Retina (tissue), 1 donor: ENCODE measurements at places on chromosomes 1 and 21.

DNA sequence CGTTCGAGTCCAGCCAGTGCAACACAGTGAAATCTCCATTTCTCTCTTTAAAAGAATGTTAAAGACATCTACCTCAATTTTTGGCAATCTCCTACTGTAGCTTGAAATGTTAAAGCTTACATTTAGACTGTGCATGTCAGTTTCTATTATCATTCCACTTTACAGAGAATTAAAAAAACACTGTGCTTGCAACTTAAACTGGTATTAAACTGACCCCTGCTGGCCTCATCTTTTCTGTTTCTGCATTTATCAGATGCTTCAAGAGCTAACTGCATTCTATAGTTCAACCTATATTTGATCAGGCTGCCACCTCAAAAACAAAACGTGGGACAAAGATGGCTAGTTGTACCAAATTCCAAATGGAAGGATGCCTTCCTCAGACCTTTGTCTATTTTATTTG, 226.5 kb downstream of the SMYD3 start:
- peak; percentile 44 for DNase-seq

DNA sequence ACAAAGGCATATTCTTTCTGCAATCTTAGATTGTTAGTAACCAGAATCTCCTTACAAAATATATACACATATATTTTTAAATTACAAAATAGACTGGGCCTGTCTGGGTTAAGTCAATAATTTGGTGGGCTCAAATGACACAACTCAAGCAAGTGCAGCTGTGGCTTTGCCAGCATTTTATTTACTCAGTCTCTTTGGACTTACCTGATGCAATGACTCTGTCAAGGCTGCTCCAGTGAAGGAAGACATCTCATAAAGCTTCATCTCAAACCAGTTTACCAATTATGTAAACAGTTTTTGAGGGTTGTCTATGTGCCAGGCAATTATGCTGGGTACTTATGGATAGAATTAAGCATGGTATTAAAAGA, 22.8 kb upstream of the ABCA4 start:
- DNase-seq, result no peak

DNA sequence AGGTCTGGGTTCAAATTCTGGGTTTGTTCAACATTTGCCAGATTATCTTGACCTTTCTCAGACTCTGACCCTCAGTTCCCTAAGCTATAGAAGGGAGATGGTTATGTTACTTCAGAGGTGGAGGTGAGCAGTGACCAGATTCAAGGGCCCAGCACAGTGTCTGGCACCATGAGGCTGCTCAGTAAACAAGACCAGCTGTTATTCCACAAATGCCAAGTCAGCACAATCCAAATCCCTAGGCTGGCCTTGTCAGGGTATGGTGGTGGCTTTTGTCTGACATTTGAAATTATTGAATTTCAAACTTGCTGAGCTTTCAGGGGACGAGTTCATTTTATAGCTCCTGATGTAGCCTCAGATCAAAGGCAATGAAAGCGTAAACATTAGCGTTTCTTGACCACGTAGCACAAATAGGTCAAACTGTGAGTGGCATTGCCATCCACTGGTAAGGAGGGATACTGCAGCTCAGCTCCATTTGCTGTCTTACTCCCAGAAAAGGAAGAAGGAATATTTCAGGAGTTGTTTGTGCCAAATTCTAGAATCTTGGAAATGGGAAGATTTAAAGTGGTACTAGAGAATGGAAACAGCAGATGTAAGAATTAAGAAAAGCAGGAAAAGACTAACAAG, 94.3 kb upstream of the EDN2 start:
- DNase-seq, result no peak

DNA sequence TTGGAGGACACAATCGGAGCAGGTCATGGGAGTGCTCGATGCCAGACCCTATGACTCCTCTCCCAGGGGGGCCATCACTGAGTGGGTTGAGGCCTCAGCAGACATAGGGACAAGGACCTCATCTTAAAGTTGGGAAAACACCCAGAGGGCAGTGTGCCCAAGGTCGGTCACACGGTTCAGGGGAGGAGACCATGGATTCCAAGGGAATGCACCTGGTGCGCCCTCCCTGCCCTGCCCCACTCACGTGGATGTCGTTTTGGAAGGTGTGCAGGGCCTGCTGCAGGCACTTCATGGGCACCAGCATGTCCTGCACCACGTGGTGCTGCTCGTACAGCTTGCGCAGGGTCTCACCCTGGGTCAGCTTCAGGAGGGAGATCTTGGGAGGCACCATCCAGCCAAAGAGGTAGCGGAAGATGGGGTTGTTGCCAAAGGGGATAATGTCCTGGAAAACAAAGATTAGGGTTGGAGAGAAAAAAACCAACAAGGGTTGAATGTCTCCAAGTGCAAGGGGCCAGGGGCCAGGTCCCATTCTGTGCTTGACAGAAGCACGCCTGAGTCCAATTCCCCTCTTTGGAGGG, 33.1 kb downstream of the DHCR24 start:
- no peak for DNase-seq

DNA sequence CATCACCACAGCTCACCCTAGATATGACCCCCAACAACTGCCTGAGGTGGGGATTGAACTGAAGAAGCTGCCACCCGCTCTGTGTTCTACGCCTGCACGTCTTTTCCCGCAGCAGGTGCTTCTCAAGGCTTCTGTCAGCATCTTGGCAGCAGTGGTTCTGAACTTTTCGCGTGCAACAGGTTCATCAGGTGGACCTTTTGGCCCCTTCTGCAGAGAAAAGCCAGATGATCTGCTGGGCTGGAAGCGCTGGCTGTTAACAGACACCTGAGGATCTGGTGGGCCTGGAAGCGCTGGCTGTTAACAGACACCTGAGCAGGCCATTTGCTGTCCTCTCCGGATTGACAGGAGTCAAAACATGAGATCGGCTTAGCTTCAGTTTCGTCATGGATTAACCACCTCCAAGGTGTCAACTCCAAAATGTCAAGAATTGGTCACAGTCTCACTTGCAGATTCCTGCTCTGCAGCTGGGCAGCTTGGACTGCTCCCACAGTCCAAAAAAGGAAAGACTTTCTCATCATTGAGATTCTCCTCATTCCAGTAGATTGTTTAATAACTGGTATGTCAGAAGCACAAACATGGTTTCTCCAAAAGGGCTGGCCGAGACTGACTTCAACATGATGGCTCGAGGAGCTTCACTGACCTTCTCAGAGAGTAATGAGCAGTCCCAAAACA, 4.7 kb downstream of the C1orf174 start:
- no peak for DNase-seq

GRCh38 chr1:78839704-78840277, 166.7 kb downstream of the ADGRL4 start:
- DNase-seq, result peak; percentile 58

DNA sequence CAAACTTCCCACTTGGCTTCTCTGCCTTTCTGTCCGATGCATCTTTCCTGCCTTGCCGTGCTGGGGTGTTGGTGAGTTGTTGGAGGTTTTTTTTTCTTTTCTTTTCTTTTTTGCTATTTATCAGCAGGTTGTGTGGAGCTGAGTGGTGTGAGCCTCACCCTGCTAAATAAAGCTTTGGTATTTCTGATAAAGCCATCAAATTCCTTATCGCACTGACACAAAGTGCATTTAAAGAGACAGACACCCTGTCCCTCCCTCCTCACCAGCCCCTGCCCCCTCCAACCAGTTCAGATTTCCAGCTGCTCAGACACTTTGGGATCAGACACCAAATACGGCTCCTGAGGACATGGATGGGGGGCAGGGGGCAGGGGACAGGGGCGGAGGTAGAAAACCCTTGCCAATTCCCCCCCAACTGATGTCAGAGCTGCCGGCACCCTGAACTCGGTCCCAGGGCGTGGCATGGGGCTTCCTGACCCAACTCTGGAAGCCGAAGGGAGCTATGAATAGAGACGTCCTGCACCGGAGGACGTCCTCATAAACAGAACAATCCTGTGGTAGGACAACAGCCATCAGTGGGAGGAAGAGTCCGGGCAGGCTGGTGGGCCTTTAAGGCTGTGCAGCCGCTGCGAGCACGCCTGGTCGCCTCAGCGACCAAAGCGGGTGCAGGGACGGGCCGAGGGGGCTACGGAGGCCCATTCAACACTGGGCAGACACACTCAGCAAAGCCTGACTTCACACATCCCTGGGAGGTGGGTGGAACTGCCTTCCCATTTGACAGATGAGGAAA, 79.0 kb downstream of the CASZ1 start:
- DNase-seq, result no peak

GRCh38 chr21:44868707-44869106, 4.8 kb downstream of the PTTG1IP start:
- DNase-seq, result no peak

DNA sequence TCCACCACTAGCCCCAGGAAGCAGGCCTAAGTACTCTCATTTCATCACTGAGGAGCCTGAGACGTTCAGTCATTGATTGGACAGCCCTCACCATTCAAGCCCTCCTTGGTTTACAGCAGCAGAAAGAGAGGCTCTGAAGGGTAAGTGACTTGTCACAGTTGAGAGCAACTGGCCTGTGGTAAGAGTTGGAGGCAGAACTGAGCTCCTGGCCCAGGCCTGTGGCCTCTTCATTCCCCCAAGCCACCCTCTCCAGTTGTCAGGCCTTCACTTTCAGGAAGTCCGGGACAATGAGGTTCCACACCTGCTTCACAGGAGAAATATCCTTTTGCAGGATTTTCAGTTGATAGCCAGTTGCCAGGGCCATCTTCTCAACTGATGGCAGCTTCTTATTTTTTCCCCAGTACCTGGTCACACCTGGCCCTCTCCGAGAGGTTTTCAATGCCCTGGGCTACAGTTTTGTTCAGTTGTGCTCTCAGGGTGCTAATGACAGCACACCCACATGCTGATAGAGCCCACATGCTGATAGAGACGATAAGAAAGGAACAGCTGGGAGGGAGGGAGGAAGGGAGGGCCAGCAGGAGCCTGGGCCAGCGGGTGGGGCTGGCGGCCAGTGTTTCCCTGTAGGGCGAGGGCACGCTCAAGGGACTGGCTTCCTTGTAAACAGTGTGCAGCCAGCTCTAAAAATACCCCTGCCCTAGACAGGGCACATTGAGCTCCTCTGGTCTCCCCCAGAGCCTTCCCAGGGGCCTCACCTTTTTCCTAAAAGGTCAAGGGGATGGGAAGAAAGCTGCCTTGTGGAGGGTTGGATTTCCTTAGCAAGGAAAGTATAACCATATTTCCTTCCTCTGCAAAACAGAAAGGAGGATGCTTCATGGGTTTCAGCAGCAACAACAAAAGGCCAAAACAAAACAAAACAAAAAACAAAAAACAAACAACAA, 112.7 kb upstream of the JUN start:
- peak; percentile 22 for DNase-seq

- no peak for DNase-seq
Observed at GRCh38 chr1:179883745-179884138, 1.7 kb downstream of the TOR1AIP1 start.

- DNase-seq, result no peak
Observed at GRCh38 chr1:76408303-76408702, 333.8 kb downstream of the ST6GALNAC3 start.

DNA sequence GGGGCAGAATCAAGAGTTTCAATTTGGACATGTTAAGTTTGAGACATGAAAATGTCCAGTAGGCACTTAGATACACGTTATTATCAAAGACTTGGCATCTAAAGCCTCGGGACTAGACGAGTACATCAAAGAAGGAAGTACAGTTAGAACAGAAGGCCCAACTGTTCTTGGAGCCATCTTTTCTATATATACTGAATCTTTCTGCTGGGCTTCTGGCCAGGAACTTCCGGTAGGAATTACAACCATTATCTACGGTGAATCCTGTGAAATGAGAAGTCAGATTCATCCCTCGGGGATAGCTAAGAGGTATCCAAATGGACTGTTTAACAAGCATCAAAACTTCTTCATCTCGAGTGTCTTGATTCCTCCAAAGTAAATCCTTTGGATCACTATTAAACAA, 34.4 kb upstream of the NRDC start:
- DNase-seq, result no peak

DNA sequence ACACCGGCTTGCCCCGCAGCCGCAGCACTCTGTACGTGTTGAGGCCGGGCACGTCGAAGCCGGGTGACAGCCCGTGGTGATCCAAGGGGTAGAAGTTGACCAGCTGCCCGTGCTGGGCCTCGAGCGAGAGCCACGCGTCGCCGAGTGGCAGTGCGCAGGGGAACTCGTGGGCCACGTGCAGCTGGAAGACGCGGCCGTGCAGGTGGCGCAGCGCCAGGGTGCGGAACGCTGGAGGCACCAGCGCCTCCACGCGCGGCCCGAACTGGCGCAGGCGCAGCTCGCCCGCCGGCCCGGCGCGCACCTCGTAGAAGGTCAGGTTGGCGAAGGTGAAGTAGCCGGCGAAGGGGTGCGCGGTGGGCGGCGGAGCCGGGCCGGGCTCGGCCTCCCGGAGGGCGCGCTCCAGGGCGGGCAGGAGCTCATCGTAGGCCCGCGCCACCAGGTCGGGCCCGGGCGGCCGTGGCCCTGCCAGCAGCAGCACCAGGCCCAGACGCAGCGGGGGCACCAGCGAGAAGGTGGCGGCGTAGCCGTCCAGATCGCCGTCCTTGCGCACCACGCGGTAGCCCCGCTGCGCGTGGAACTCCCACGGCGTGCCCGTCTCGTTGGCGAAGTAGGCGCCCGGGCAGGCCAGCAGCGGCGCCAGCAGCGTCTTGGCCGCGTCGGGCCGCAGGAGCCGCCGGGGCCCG, 19.5 kb downstream of the LACTBL1 start:
- DNase-seq, result peak; percentile 50

DNA sequence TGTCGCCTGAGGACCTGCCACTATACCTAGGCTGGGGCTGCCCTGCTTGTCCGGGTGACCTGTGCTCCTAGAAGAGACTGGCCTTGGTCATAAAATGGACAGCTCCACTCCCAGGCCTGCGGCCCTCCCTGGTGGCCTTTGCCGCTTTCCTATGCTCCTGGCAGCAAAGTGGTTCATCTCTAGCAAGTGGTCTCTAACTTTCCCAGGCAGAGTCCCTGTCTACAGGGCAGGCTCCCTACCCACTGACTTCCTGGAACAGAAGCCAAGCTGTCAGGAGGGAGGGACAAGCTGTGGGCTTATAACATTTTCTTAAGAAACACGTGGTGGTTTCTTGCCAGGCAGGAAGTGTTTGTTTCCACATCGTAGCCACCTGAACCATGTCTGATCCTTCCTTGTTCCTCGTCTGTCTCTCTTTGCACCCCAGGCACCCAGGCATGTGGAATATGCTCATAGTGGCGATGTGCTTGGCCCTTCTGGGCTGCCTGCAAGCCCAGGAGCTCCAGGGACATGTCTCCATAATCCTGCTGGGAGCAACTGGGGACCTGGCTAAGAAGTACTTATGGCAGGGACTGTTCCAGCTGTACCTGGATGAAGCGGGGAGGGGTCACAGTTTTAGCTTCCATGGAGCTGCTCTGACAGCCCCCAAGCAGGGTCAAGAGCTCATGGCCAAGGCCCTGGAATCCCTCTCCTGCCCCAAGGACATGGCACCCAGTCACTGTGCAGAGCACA, 10.1 kb downstream of the H6PD start:
- DNase-seq, result no peak

- DNase-seq, result no peak
Observed at GRCh38 chr1:151511636-151512215, 539 bp downstream of the CGN start.

GRCh38 chr1:37479255-37480124, 5.1 kb downstream of the ZC3H12A start:
- DNase-seq, result no peak
